ENCODE measurements at places on chromosomes 7 and 10.

GRCh38 chr7:75967487-75967997 is 26.9 kb downstream of the TMEM120A start:
- DNase-seq, result no peak

DNA sequence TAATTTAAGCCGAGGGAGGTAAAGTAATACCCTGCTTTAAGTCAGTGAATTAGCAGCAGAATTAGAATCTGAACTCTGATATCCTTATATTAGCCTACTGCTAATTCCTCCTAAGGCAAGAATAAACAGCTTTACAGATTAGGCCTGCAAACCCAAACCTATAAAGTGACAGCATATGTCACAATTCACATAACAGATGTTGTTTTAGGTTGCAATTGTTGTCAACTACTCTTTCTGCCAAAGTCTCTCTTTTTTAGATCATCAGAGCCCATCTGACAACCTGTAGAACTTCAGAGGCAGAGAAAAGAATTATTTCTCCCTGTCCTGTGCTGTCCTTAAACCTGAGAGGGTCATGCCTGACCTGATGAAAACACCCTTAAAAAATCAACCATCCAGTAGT is 167.2 kb downstream of the PRKG1 start:
- DNase-seq, result no peak

DNA sequence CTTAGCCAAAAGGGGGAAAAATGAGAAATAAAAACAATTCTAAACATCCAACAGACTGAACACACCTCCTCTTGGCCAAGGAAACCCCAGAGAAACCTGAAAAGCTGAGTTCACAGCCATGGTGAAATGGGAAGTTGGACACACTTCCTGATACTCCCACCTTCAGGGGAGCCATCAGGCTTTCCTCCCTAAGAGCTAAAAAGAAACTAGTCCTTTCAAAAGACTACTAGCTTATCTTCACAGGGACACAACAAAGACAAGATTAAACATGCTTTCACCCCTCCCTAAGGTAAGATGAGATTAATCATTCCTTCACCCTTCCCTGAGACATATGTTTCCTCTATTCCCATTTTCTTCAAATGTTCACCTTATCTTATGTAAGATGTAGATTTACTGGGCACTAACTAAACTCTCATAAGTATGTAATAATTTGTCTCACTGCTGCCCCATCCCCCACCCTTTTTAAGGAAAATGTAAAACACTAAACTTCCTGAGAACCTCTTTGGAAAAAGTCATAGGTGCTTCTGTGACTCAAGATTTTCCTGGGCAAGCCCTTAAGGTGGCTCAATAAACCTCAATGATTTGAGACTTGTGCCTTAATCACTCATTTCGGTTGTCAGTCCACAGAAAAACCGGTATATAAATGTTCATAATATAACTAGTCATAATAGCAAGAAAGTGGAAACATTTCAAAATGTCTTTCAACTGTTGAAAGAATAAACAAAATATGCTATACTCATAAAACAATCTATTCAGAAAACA is 40.5 kb downstream of the HTR7 start:
- DNase-seq, result no peak

- no peak for DNase-seq
These were observed 137.6 kb upstream of the PITRM1 start for GRCh38 chr10:3310016-3310784.

GRCh38 chr7:81852701-81853100 is 82.9 kb upstream of the HGF start:
- DNase-seq, result no peak

GRCh38 chr7:97446361-97446760 is 285.5 kb upstream of the TAC1 start:
- DNase-seq, result no peak

DNA sequence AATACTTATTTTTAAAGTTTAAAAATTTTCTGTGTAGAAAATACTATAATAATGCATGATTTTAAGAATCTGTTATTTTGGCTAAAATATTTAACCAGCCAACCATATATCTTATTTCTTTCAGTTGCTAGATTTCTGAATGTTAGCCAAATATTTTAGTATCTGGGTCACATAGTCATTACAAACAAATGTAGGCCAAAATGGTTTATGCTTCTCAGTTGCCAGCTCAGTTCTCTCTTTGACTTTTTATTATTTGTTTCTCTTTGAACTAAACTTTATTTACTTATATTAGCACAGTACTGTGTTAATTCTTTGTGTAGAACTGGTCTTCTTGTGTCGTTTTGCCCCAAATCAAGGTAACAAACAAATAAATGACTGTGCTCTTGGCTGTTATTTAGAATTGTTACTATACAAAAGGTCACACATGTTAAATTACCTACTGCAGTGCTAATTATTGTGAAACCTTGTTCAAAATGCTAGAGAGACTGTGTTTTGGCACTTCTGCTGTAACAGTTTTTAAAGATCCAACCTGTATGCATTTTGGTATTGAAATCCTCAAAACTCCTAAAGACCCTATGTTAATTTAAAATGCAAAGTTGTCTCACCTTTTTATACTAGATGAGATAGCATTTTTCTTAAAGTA is 39.8 kb downstream of the ZEB1 start:
- DNase-seq, result no peak

DNA sequence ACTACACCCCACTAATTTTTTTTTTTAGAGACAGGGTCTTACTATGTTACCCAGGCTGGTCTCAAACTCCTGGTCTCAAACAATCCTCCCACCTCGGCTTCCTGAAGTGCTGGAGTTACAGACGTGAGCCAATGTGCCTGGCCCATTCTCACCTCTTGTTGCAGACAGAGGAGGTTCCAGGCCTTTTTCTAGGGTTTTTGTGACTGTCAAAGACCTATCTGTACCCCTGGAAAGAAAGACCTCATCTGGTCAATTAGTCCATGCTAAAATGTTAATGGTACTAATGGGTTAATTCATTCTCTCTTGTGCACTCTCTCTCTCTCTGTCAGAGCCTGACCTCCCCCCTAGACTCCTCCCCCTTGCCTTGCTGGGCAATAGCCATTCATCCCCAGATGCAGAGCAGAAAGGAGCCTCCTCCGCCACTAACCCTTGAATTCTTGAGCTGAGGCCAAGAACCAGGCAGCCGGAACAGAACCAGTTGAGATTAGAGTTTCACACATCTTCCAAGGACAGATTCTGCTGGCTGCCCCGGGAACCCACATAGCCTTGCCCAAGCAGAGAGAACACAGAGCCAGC is 209.7 kb downstream of the SKIDA1 start:
- no peak for DNase-seq

Data from activated CD4-positive, alpha-beta T cell treated with anti-CD3 and anti-CD28 coated beads, Interleukin-2, amount 50 U/mL, for 24 hours (primary cell).